Left kidney (tissue), 8 donors: ENCODE measurements at places on chromosomes 2 and 18. TPM values are rescaled to one million over a fixed set of nuclear protein-coding genes. Genes with fewer than 3 reads are reported as not detected.

Gene GATA6
- polyA plus RNA-seq, result 7.3 TPM

Gene TOGARAM2
- 2.4 TPM for polyA plus RNA-seq

Gene SCN3A
- 0.60 TPM for polyA plus RNA-seq

Gene AFF3
- polyA plus RNA-seq, result 26.6 TPM

Gene LYG2
- 1.0 TPM for polyA plus RNA-seq

Gene MSTN
- 2.9 TPM for polyA plus RNA-seq

Gene CRYGC
- polyA plus RNA-seq, result not detected

Gene SMPD4
- 72.8 TPM for polyA plus RNA-seq

Gene SLC38A11
- polyA plus RNA-seq, result 6.6 TPM

Gene STON1
- 39.3 TPM for polyA plus RNA-seq

Gene STAMBP
- polyA plus RNA-seq, result 63.8 TPM

Gene CD207
- not detected for polyA plus RNA-seq

Gene CNTNAP5
- polyA plus RNA-seq, result 0.03 TPM

Gene SRD5A2
- polyA plus RNA-seq, result 0.13 TPM

Gene GPR35
- 2.9 TPM for polyA plus RNA-seq

Gene MARCHF7
- polyA plus RNA-seq, result 188 TPM

Gene CAD
- 54.3 TPM for polyA plus RNA-seq

Gene IL1R1
- 31.9 TPM for polyA plus RNA-seq

Gene NYAP2
- polyA plus RNA-seq, result 0.17 TPM

GRCh38 chr2:173351879-173352278 lies 2.8 kb upstream of the CDCA7 start:
- DNase-seq, result no peak

DNA sequence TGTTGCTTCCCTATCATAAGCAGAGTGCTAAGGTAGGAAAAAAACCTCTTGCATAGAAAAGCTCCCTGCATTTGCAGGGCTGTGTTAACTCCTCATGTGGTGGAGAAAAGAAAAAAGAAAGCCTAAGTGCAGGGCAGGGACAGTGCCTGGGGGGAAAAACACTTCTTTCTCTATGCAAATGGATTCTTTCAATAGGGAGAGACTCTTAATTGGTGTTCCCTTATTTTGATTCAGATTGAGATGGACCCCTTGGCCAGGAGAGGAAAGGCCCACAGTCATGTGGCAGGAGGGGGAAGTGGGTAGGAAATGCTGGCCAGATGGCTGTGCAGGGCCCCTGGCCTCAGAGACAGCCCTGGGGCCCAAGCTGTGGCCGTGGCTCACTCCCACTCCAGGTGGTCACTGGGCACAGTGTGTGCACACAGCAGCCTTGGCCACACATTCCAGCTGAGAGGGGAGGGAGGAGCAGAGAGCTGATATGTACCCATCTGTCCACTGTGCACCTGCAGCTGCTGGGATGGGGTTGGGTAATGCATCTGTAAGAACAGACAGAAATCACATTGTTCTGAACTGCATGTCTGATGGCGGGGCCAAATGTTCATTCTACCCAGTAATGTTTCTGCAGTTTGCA lies 410.4 kb downstream of the DSC3 start:
- no peak for DNase-seq

GRCh38 chr2:231176066-231176465 lies 22.4 kb upstream of the ARMC9 start:
- DNase-seq, result no peak

GRCh38 chr2:6917761-6918421 lies 679 bp downstream of the RNF144A start:
- DNase-seq, result no peak

- DNase-seq, result no peak
Observed at GRCh38 chr2:228245601-228246000, 64.1 kb upstream of the SPHKAP start.

DNA sequence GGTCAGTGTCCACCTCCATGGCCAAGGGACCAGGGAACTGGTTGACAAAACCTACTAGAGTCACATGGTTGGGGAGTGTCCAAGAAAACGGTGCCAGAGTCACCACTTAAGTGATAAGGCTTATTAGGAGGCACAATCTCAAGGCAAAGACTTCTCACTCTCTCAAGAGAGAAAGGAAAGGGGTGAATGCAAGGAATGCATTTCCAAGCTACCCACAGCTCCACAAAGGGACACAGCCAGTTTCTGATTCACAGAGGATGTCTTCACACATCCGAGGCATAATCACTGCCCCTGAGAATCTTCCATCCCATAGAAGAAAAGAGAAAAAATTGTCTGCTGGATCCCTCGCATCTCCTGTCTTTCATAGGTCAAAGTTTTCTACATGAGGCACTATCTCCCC lies 269.3 kb downstream of the TNS1 start:
- no peak for DNase-seq

DNA sequence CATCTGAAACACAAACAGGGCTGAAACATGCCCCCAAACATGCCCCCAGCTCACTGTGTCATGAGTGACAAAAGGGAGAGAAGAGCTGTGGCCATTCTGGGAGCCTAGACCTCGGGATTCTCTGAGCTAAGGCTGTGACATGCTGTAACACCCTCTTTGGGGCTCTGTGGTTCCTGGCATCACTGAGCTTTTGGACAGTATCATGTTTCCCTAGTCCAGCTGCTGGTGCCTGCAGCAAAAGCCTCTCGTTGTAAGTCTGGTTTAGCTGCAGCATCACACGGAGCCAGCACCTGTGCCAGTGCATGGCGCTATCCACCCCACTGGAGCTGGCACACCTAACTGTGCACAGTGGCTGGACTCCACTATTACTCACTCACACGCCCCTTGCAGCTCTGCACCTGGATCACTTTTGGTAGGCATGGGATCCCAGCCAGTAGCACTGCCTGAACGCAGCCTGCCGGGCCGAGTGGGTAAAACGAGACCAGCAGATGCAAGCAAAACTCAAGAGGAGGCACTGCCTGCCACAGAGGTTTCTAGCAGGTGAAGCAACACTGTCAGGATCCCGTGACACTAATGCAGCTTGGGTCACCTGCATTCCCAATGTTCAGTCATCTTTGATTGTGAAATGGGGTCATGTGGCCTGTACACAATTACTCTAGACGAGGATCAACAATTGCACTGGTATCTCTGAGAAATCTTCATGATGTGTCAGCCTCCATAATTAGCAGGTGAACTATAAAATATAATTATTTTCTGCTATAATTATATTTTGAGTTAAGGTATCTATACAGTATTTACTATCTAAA lies 547.2 kb downstream of the ZNF804A start:
- DNase-seq, result no peak

DNA sequence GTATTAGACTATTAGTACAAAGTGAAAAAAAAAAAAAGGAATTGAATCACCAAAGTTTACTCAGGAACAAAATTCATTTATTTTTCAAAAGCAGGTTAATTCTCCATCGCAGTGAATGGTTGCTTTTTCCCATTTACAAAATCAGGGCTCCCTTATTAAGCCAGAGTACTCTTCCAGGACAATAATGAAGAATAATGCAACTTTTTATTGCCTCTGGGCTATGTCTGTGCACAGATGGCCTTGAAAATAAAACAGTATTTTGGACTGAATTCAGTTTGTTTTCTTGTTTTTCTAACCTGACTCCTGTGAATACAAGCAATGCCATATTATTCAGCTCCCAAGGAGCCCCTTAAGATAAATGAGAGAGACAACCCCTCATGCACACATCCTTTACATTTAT lies 246.8 kb downstream of the KCNS3 start:
- DNase-seq, result no peak

DNA sequence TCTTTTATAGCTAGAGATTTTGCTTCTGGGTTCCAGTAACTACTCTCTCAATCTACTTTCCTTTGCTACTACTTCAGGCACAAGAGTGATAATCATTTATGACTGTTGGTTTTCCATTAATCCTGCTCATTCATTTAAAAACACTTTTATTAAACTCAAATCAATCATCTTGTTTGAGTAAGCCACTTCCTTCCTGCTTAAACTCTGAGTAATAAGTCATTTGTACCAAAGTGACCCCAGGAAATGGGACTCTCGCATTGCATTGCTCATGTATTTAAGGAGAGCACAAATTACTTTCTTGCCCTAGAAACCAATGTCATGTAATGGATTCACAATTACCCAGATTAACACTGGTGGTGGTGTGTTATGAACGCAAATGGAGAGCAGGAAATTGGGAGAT lies 270.7 kb upstream of the HNMT start:
- no peak for DNase-seq

DNA sequence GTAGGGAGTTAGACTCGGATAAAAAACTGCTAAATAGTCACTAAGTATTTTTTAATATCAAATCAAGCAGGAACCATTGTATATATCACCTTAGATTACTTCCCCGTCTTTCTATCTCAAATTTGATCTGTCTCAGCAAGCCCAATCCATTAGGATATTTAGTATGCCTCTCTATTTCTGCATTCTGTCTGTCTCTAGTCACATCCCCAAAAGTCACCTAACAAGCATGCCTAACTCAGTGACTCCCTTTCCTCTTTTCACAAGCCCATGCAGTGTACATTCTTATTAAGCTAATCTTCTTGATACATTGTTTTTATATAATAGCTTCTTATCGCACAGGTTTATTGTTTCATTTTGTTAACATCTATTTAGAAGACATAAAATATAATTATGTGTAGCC lies 57.8 kb downstream of the PDE1A start:
- DNase-seq, result no peak

DNA sequence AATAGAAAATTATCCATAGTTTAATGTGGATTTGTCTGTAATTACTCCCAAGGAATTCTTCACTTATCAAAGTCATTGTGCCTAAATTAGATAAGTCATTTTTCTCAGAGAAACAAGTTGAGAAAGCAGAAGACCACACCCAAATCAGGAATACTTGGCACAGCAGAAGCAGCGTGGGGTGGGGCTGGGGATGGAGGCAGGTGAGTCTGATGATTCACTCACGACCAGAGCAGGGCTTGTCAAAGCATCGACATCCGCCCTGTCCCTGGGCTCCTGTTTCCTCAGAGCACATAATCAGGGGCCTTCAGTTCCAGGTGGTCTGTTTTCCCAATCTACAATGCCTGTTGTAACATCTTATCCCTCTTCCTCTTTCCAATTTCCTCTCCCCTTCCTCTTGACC lies 31.5 kb upstream of the COLEC12 start:
- DNase-seq, result no peak

DNA sequence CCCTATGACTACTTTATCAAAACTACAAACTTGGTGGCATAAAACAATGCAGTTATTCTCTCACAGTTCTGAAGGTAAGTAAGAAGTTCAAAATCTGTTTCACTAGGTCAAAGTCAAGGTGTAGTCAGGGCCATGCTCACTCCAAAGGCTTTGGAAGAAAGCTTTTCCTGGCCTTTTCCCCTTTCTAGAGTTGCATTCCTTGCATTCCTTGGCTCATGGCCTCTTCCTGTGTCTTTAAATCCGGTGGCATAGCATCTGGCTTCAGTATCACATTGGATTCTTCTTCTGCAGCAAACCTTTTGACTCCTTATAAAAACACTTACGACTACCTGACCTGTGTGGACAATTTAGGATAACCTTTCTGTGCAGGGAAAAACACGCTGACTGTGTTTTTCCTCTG lies 543.5 kb upstream of the HNMT start:
- no peak for DNase-seq

GRCh38 chr2:198101688-198102087 lies 297.3 kb downstream of the PLCL1 start:
- DNase-seq, result no peak

- DNase-seq, result no peak
Observed at GRCh38 chr2:236370847-236371409, 106.7 kb upstream of the ASB18 start.

GRCh38 chr2:233152541-233152940 lies 92.4 kb downstream of the INPP5D start:
- DNase-seq, result no peak

GRCh38 chr2:116809109-116809508 lies 1005.4 kb upstream of the DDX18 start:
- no peak for DNase-seq

DNA sequence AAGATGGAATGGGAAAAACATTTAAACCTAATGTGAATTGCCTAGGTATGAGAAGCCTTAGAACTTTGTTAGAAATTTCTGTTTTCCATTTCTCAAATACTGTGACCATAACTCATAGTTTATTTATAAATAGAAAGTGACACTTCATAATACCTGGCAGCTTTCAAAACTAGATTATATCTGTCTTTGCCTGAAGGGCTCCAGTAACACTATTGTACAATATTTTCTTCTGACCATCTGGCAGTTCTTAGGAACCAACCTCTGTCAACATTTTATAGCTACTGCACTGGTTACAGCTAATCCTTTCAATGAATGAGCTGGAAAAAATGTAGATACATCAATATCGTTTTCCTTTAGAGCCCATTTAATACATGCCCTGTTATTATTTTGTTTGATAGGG lies 237.4 kb downstream of the CAMKMT start:
- no peak for DNase-seq

DNA sequence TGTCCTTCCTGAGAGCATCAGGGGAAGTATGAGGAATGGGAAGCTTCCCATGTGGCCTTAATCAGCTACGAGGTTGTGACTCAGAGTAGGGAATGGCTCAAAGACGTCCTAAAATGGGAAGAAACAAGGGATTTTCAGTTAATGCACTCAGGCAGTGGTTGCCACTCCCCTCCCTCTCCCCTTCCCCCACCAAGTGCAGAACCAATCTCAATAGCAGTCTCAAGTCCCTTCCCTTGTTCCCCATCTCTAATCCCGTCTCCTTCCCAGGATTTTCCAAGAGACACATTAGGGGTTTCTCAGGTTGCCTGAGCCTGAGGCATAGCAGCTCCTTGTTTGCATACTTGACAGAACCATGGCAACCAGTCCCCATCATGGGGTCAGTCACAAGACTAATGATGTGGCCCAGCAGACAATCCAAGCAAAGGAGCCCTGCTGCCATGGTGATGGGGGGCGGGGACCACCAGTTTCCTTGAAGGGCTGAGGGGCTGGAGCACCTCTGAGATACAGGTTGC lies 18.2 kb upstream of the RESP18 start:
- DNase-seq, result no peak

- DNase-seq, result no peak
Observed at GRCh38 chr18:3889121-3889520, 439.1 kb downstream of the TGIF1 start.

GRCh38 chr2:170243118-170243837 lies 65.3 kb downstream of the MYO3B start:
- DNase-seq, result no peak
